T-cell (primary cell): ENCODE measurements at places on chromosomes 3 and 15. TPM values are rescaled to one million over a fixed set of nuclear protein-coding genes. Genes with fewer than 3 reads are reported as not detected.

The GPR27 gene
- total RNA-seq = 0.73 TPM

The USP50 gene
- total RNA-seq = 0.83 TPM

The MAP1A gene
- 1.4 TPM for total RNA-seq

The GOLGA6B gene
- 0.47 TPM for total RNA-seq

The GABRA5 gene
- total RNA-seq = not detected

The SLC9C1 gene
- not detected for total RNA-seq

The FAM3D gene
- total RNA-seq = not detected

The COL6A5 gene
- not detected for total RNA-seq

The PATL2 gene
- 48.5 TPM for total RNA-seq

The TM6SF1 gene
- total RNA-seq = 1.0 TPM

The HIGD2B gene
- total RNA-seq = not detected

The SEMA5B gene
- total RNA-seq = not detected

The IMPG2 gene
- 0.57 TPM for total RNA-seq

The CYP1A1 gene
- total RNA-seq = 2.2 TPM

The GPR149 gene
- not detected for total RNA-seq

The NAALADL2 gene
- 1.4 TPM for total RNA-seq

The TMEM207 gene
- not detected for total RNA-seq

The DPPA2 gene
- not detected for total RNA-seq

The CP gene
- 0.73 TPM for total RNA-seq

The C2CD4A gene
- not detected for total RNA-seq

The ACAN gene
- not detected for total RNA-seq

The DUOXA2 gene
- not detected for total RNA-seq

The TLR9 gene
- total RNA-seq = 0.54 TPM

The MAPK6 gene
- total RNA-seq = 35.1 TPM

The ACSBG1 gene
- not detected for total RNA-seq

The SH2D7 gene
- not detected for total RNA-seq

The LEO1 gene
- 10.0 TPM for total RNA-seq

The TRIM59 gene
- total RNA-seq = 25.2 TPM

The TIGIT gene
- 48.1 TPM for total RNA-seq

The CPNE9 gene
- total RNA-seq = not detected

The LSAMP gene
- total RNA-seq = 0.28 TPM

The AGBL1 gene
- total RNA-seq = not detected

The LRRC15 gene
- not detected for total RNA-seq

The HAPLN3 gene
- total RNA-seq = 86.2 TPM

The GASK1A gene
- total RNA-seq = 0.19 TPM

The CLDN11 gene
- total RNA-seq = 0.70 TPM

The CHRM5 gene
- total RNA-seq = not detected

The SEC11A gene
- 67.0 TPM for total RNA-seq

The GOLGA8A gene
- 202 TPM for total RNA-seq

The BRPF1 gene
- total RNA-seq = 28.6 TPM

The ASB14 gene
- not detected for total RNA-seq

The CTXND1 gene
- not detected for total RNA-seq

The CPLX3 gene
- not detected for total RNA-seq

The OR5H1 gene
- total RNA-seq = not detected

The XRN1 gene
- total RNA-seq = 78.5 TPM

The P2RY13 gene
- not detected for total RNA-seq

The CEP63 gene
- 22.7 TPM for total RNA-seq

The CSTA gene
- not detected for total RNA-seq

The CNTN4 gene
- not detected for total RNA-seq

The C3orf62 gene
- total RNA-seq = 12.8 TPM

The C3orf49 gene
- not detected for total RNA-seq

The RAB5A gene
- 41.3 TPM for total RNA-seq

The SKOR1 gene
- 0.96 TPM for total RNA-seq

The PEX11A gene
- total RNA-seq = 4.0 TPM

The SLC28A2 gene
- total RNA-seq = not detected

The TOP2B gene
- total RNA-seq = 121 TPM

The CIP2A gene
- total RNA-seq = 3.4 TPM
